ENCODE measurements at places on chromosomes 2 and 18.

- no peak for DNase-seq
Observed at GRCh38 chr2:56801214-56801613, 617.4 kb downstream of the CCDC85A start.

GRCh38 chr2:12824351-12824777 is 107.6 kb downstream of the TRIB2 start:
- no peak for DNase-seq

DNA sequence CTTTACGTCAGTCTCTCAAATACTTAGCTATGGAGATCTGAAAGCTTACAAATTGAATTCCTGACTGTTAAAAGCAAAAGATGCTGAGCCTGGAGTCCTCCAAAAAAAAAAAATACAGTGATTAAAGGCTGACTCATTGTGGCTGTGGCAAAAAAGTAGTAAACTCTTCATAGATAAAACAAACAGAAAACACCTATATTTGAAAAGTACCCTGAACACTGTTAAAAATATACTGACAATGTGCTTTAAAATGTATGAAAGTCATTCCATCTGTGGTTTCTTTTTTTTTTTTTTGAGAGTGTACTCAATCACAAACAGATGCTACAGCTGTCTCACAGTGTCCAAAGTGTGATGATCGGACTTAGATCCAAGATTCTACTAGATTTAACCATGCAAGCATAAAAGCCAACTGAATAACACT is 267.6 kb upstream of the CYP26B1 start:
- no peak for DNase-seq

- DNase-seq = no peak
Observed at GRCh38 chr2:100126201-100126600, 16.2 kb downstream of the AFF3 start.

- peak; percentile 0 for DNase-seq
Observed at GRCh38 chr2:227862741-227863588, 8.5 kb upstream of the DAW1 start.

GRCh38 chr2:120516679-120517314 is 170.9 kb downstream of the INHBB start:
- DNase-seq = no peak

- no peak for DNase-seq
Observed at GRCh38 chr2:178747767-178748166, 59.5 kb downstream of the TTN start.

GRCh38 chr2:241599615-241600014 is 37.3 kb downstream of the THAP4 start:
- DNase-seq = no peak

GRCh38 chr2:102142829-102143449 is 393 bp downstream of the IL1R1 start:
- DNase-seq = no peak

DNA sequence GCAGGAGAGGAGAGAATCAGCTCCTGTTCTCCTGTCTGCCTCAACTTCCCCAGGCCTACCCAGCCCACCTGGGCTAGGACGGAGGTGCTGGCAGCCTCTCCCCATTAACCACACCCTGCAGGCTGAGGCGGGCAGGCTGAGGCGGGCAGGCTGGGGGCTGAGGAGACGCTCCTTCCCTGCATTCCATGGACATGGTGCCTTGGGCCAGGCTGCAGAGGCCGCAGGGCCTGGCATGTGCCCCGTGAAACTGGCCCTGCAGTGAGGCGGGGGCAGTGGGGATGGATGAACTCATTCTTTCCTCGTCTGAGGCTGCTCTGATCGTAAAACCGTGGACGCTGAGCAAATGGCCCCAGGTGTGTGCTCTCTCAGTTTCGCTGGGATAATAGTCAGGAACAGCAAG is 84.7 kb upstream of the LAPTM4A start:
- DNase-seq = no peak

DNA sequence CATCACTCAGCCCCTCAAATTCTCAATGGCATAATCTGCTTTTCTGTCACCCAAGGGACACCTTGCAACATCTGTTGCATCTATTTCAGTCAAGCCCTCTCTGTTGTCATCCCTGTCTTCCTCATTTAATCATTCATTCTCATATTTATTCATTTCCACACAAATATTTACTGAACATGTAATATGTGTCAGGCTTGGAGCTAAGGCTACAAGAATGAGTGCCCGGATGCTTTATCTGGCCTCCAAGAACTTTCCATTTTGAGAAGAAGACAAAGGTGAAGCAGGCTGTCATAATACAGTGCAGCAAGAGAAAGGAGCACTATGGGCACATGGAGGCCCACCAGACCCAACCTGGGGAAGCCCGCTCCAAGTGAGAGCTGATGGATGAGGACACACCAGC is 15.6 kb downstream of the IL18RAP start:
- DNase-seq = no peak

DNA sequence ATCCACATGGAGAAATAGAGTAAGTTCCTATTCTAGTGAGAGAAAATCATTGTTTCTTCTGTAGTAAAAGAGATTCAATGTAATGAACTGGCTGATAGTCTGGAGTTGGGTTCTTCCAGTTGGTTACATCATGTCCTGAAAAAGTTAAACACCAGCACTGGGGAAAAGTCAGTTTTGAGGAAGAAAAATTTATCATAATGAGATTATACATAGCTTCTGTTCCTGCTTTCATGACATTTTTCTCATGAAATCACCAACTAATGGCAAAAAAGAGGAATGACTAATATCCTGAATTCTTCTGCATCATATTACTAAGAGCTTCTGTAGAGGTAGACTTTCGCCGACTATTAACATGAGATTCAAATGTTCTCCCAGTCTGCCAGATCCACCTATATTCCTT is 69.2 kb upstream of the SLC9A2 start:
- DNase-seq = no peak

DNA sequence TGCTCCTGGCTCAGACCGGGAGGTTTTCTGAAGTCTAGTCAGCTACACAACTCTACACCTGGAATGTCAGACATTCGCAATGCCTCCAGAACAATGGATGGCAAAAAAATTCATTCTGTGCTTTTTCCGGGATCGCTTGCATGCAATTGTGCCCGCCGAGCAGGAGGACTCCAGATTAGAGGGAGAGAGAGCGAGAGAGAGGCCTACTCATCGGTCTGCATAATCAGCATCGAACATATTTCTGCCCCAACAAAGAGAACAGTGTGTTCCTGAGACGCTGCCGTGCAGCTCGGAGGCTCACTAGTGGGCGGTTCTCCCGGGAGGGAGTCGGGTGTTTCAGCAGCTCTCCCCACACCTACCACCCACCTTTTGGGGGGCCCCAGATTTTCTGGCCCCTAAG is 117.1 kb downstream of the KLHL29 start:
- no peak for DNase-seq
